ENCODE measurements at places on chromosomes 12 and 14.

DNA sequence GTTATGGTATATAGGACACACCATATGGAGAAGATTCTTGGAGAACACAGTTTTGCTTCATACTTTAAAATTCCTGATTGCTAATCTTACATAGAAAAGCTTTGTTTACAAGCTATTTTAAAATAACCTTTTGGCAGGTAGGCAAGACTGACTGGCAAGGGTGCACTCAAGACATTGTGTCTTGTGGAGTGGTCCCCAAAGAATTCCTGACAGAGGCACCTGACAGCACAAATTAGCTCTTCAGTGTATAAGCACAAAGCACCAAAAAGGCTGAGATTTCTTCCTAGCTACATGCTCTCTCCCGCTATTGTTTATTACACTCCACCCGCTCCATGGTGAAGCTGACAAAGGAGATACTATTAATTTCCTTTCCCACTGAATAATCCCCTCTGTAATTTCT is 139.4 kb downstream of the MON2 start:
- DNase-seq: no peak
- H3K4me1 ChIP-seq: peaks cover 29% of the 10 kb centered on the region
- H3K27me3 ChIP-seq: no peaks in the 10 kb centered on the region
- H3K27ac ChIP-seq: no peak overlapping the region
- no peak overlapping the region for H3K4me3 ChIP-seq

- H3K4me3 ChIP-seq: no peak overlapping the region
- H3K27ac ChIP-seq: no peak overlapping the region
- H3K36me3 ChIP-seq: no peaks in the 10 kb centered on the region
- no peaks in the 10 kb centered on the region for H3K4me1 ChIP-seq
- no peaks in the 10 kb centered on the region for H3K27me3 ChIP-seq
These were observed 88.5 kb downstream of the PAPLN start for GRCh38 chr14:73325630-73326299.

- H3K36me3 ChIP-seq: no peaks in the 10 kb centered on the region
- H3K27me3 ChIP-seq: no peaks in the 10 kb centered on the region
- H3K27ac ChIP-seq: no peak overlapping the region
- no peaks in the 10 kb centered on the region for H3K4me1 ChIP-seq
- H3K4me3 ChIP-seq: no peak overlapping the region
These were observed 9.4 kb downstream of the ERP27 start for GRCh38 chr12:14928931-14929330.

- peaks cover 54% of the 10 kb centered on the region for H3K36me3 ChIP-seq
- H3K27me3 ChIP-seq: no peaks in the 10 kb centered on the region
- H3K27ac ChIP-seq: peak overlapping the region; percentile 99
These were observed 1.4 kb downstream of the HSP90AA1 start for GRCh38 chr14:102085488-102085887.

GRCh38 chr14:20614038-20614840 is 23.1 kb upstream of the RNASE12 start:
- H3K4me3 ChIP-seq: peak overlapping the region; percentile 59
- peak overlapping the region; percentile 44 for H3K27ac ChIP-seq
- H3K4me1 ChIP-seq: peaks cover 9% of the 10 kb centered on the region
- no peak for DNase-seq
- H3K36me3 ChIP-seq: no peaks in the 10 kb centered on the region

GRCh38 chr14:76257111-76257803 is 105.5 kb downstream of the GPATCH2L start:
- H3K4me3 ChIP-seq: no peak overlapping the region
- H3K27me3 ChIP-seq: no peaks in the 10 kb centered on the region
- no peak overlapping the region for H3K27ac ChIP-seq
- no peaks in the 10 kb centered on the region for H3K36me3 ChIP-seq
- no peaks in the 10 kb centered on the region for H3K4me1 ChIP-seq
- DNase-seq: no peak

- H3K4me3 ChIP-seq: no peak overlapping the region
- no peaks in the 10 kb centered on the region for H3K27me3 ChIP-seq
- peaks cover 57% of the 10 kb centered on the region for H3K36me3 ChIP-seq
- DNase-seq: no peak
These were observed 33.1 kb downstream of the SEC23A start for GRCh38 chr14:39069923-39070322.

- H3K4me3 ChIP-seq: no peak overlapping the region
- no peaks in the 10 kb centered on the region for H3K27me3 ChIP-seq
- DNase-seq: no peak
- H3K36me3 ChIP-seq: no peaks in the 10 kb centered on the region
- no peaks in the 10 kb centered on the region for H3K4me1 ChIP-seq
These were observed 51.4 kb downstream of the SLC41A2 start for GRCh38 chr12:104906695-104907094.

GRCh38 chr14:64197996-64198395 is 96.2 kb downstream of the ESR2 start:
- no peak overlapping the region for H3K4me3 ChIP-seq
- H3K36me3 ChIP-seq: no peaks in the 10 kb centered on the region
- no peak for DNase-seq
- H3K27ac ChIP-seq: peak overlapping the region; percentile 64
- peaks cover 38% of the 10 kb centered on the region for H3K4me1 ChIP-seq

GRCh38 chr14:103607822-103608221 is 21.2 kb upstream of the KLC1 start:
- no peaks in the 10 kb centered on the region for H3K36me3 ChIP-seq
- H3K27me3 ChIP-seq: no peaks in the 10 kb centered on the region
- no peak overlapping the region for H3K27ac ChIP-seq
- DNase-seq: no peak

DNA sequence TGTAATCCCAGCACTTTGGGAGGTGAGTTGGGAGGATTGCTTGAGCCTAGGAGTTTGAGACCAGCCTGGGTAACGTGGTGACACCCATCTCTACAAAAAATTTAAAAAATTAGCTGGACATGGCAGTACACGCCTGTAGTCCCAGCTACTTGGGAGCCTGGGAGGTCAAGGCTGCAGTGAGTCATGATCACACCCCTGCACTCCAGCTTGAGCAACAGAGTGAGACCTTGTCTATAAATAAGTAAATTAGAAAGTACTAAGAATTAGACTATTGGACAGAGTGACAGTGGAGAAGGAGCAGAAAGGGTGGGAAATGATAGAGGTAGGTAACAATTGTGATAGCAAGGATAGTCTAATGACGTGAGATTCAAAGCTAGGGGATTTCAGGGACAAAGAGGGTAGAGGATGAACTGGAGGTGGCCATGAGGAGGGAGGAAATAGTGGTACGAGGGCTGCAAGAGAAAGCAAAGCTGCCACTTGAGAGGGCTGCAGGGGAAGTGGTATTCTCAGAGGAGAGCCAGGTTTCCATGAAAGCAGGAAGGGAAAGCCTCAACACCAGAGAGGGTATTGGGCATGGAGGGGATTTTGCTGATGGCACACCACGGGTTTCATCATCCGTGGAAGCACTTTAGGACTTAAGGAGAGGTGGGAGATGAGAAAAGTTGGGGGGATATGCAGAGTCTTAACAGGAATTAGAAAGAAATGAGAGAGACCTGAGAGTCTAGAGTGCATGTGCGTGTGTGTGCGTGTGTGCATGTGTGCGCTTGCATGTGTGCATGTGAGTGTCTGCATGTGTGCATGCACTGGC is 85.6 kb downstream of the SYNE2 start:
- no peak overlapping the region for H3K4me3 ChIP-seq
- peaks cover 12% of the 10 kb centered on the region for H3K4me1 ChIP-seq
- no peak for DNase-seq
- peak overlapping the region; percentile 14 for H3K27ac ChIP-seq

DNA sequence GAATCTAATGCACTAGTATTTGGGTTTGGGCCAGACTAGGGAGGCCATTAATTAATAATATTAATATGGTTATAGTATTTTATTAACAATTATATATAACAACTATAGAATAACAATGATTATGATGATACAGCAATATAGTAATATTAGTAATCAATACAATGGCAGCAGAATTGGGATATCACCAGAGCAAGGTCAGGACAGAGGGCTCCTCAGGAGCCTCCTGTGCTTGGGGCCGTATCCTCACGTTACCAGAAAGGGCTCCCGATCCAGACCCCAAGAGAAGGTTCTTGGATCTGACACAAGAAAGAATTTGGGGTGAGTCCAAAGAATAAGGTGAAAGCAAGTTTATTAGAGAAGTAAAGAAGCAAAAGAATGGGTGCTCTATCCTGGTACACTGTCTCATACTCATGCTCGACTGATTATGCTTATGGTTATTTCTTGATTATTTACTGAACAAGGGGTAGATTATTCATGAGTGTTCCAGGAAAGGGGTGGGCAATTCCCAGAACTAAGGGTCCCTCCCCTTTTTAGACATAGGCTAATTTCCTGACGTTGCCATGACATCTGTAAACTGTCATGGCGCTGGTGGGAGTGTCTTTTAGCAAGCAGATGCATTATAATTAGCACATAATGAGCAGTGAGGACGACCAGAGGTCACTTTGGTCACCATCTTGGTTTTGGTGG is 61.6 kb downstream of the RIN3 start:
- no peak for DNase-seq

All from gastrocnemius medialis (tissue), 4 donors.